Esophagus squamous epithelium (tissue), 5 donors: ENCODE measurements at places on chromosomes 16 and 17.

- no peak for DNase-seq
These were observed 4.5 kb downstream of the BCL6B start for GRCh38 chr17:7027335-7027734.

GRCh38 chr17:28285965-28286364 lies 33.0 kb upstream of the TMEM97 start:
- DNase-seq, result no peak

GRCh38 chr16:63652091-63652490 lies 1469.8 kb downstream of the CDH11 start:
- DNase-seq, result no peak

GRCh38 chr17:58572846-58573245 lies 58.4 kb upstream of the MTMR4 start:
- no peak for DNase-seq

DNA sequence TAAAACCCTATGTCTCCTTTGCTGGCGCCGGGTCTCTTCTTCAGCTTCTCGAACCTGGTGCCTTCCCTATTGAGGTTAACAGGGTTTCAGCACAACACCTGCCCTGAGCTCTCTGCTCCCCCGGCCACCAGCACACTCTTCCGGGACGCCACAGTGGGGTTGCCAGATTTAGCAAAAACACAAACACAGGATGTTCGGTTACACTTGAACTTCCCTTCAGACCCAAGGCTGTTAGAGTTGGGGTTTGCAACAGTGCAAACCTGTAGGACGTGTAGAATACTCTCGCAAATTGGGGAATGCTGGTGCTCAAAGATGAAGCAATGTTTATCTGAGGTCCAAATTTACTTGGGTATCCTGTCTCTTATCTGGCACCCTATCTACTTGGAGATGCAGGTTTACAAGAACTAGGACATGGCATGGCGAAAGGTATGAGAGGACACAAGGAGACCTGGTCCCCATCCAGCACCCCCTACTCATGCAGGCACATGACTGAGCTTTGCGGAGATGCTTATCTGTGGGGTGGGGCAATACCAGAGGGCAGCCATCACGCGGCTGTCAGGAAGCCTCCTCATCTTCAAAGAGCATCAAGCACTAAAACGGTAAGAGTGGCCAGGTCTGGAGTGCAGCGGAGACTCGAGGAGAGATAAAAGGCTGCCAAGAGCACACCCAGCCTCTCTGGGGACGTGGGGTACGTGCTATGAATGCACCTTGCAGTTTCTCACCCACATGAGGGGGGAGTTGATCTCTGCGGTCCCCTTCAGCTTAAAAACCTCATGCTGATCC lies 52.8 kb downstream of the SDK2 start:
- no peak for DNase-seq

DNA sequence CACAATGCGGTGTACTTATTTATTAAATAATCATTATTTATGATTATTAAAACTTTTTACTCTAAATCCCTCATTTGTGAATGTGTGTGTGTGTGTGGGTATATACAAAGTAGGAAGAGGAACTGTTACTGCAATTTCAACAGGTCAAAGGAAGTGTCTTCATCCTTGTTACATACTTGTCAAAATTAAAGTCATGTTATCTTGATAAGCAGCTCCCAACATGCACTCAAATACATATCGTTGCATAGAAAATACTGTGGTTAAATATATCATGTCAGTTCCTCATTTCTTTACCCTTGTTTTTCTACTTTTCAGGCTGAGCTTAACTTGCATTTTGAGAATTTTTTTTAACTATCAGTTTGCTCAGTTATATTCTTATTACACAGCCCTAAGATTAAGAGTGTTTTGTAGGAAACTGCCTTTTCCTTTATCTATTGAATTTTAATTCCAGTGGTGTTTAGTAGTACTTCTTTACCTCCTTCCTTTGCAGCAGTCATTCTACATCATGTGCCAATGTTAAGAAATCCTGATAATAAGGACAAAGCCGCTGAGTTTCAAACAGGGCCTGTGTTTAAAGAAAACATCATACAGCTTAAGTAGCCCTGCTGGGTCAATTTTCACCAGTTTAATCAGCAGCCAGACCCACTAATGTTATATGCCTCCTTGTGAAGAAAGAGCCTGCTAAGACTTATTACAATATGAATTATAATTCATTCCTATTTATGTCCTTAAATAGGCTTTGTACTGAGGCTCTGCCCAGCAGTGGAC lies 7.2 kb downstream of the EFCAB5 start:
- no peak for DNase-seq

DNA sequence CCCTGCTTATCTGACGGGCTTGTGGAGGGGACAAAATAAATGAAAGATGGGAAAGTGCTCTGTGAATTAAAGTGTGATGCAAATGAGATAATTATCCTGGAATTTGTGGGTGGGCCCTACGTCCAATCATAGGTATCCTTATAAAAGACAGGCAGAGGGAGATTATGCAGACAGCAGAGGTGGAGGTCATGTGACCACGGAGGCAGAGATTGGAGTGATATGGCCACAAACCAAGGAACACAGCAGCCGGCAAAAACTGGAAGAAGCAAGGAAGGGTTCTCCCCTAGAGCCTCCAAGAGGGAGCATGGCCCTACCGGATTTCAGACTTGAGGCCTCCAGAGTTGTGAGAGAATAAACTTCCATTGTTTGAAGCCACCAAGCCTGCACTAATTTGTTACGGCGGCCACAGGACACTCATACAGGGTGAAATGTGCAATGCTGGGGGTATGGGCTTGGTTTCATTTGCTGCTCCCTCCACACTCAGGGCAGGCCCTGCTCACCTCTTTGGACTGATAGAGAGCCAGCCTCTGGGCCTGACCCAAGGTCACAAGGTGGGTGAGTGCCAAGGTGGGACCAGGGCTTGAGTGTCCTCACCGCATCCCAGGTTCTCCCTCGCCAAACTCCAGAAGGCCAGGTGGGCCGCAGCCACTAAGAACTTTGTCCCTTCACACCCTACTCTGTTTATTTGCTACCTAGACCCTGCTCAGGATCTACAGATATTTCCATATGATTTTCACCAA lies 149.6 kb upstream of the TNRC6C start:
- DNase-seq, result no peak

DNA sequence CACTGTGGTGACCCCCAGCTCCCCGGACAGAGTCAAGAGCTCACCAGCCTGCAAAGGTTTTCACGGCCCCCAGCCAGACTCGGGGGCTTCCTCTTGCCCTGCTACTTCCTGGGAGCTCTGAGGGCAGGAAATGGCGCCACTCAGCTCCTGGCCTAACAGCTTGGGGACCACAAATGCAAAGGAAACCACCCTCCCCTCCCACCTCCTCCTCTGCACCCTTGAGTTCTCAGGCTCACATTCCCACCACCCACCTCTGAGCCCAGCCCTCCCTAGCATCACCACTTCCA lies 375 bp upstream of the SPN start:
- no peak for DNase-seq

GRCh38 chr16:74099530-74099929 lies 197.1 kb upstream of the PSMD7 start:
- no peak for DNase-seq

- DNase-seq, result no peak
These were observed 522 bp downstream of the NAGS start for GRCh38 chr17:44004761-44005526.
